NT2/D1 (cell line): ENCODE measurements at places on chromosomes 3 and 15.

- no peak for DNase-seq
Measured at GRCh38 chr3:63456901-63457300, 178.8 kb downstream of the SYNPR start.

- DNase-seq = no peak
Measured at GRCh38 chr15:76391847-76392246, 55.3 kb downstream of the ISL2 start.

GRCh38 chr3:27357665-27358258 lies 11.4 kb downstream of the NEK10 start:
- peak; percentile 69 for DNase-seq

- DNase-seq = no peak
Measured at GRCh38 chr15:66425837-66426236, 39.1 kb downstream of the MAP2K1 start.

- no peak for DNase-seq
Measured at GRCh38 chr3:29070959-29071634, 209.8 kb upstream of the RBMS3 start.

- DNase-seq = no peak
Measured at GRCh38 chr3:58022490-58022889, 14.3 kb downstream of the FLNB start.

- no peak for DNase-seq
Measured at GRCh38 chr3:13714251-13714916, 165.5 kb downstream of the FBLN2 start.

DNA sequence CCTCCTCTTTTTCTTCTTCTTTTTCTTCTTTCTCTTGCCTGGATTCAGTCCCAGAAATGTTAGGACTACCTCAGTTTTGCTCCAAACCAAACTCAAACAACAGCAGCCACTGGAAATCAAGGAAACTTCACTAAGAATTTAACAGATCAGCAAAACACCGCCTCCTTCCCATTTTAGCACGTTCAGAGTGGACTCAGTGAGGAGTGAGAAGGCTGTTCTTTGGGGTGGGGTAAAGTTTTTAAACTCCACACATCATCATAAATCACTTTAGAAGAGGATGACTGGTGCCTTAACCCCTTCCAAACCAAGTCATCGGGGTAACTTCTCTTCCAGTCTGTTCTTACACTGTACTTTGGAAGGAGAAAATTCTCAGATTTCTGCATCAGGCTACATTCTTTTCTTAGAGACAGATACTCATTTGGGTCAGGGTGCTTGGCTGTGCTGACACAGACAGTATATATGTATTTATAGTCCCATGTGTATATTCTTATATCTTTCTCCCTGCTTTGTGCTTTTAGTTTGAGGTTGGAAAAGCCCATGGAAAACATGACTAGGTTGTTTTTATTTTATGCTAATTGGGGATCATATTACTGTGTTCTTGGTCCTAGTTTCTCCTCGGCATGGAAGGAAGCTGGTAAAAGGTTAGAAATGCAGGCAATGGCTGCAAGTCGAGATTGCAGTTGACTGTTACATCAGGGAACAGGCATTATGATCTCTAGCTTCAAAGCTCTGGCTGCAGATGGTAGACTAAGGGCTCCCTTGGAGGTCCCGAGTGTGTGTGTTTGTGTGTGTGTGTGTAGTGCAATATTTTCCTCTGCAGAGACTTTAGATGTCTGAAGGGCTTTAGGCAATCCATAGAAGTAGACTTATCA lies at the start of gene CCDC80:
CCDC80 (minus strand) TSS at position 214 of the 872 bp plus-strand sequence. CDS start 1,238 bp downstream, outside the sequence.
- DNase-seq = no peak

GRCh38 chr3:52253314-52254304 lies 8.1 kb downstream of the PPM1M start:
- no peak for DNase-seq

GRCh38 chr15:78875107-78875914 lies 2.6 kb downstream of the MORF4L1 start:
- no peak for DNase-seq

DNA sequence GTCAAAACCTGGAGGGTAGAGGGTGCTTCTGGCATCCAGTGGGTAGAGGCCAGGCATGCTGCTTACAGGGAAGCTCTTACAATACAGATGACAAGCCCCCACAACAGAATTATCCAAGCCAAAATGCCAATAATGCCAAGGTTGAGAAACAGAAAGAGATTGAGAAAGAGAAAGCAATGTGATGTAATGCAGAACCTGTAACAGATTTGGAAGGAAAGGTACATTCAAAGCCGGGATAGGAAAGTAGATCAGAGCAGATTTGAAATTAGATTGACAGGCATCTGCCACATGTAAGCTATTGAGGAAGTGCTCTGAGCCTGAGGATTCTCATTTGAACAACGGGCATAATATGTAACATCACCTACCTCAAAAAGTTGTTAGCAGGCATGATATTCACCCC lies 157.9 kb downstream of the FHIT start:
- DNase-seq = no peak

GRCh38 chr3:172137287-172138192 lies 98.2 kb downstream of the FNDC3B start:
- DNase-seq = no peak

- no peak for DNase-seq
Measured at GRCh38 chr3:170852324-170852723, 17.7 kb downstream of the RPL22L1 start.

DNA sequence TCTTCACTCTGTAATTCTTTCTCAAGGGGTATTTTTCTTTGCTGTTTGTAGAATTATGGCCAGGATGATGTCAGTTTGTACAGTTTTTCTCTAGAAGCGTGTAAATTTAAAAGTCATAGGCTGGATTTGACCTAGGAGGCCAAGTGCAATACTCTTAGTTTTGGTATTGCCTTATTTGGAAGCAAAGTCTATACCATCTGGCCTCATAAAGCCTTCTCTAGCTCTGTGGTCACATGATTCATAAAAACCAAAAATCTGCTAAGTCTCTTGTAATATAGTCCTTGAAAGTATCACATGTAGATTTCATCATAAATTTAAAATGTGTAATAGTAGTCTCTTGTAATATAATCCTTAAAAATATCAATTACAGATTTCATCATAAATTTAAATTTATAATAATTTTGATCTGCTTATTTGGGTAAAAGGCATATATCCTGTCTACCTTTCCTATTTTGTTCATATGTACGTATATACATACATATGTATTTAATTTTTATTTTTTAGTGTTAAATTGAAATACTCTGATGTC lies 25.6 kb downstream of the TEX9 start:
- DNase-seq = no peak

GRCh38 chr3:61669668-61670299 lies 108.4 kb downstream of the PTPRG start:
- DNase-seq = no peak

- no peak for DNase-seq
Measured at GRCh38 chr3:187112934-187113793, 26.1 kb downstream of the RPL39L start.

DNA sequence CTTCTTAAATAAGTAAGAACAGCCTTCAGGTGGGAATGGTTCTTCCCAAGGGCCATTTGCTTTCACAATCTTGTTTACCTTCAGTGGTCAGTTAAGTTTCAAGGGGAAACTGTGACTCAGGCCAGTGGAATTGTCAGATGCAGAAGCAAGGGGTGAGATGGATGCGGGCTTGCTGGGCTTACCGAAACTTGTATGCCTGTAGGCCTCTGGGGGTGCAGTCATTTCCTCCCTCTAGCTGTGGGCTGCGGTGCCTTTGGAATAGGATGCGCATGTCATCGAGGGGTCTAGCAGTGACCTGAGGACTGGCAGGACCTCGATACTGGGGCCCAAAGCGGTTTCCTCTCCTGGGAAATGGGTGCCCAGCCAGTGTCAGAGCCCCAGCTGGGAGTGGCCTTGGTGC lies 121.6 kb downstream of the EEFSEC start:
- peak; percentile 42 for DNase-seq

DNA sequence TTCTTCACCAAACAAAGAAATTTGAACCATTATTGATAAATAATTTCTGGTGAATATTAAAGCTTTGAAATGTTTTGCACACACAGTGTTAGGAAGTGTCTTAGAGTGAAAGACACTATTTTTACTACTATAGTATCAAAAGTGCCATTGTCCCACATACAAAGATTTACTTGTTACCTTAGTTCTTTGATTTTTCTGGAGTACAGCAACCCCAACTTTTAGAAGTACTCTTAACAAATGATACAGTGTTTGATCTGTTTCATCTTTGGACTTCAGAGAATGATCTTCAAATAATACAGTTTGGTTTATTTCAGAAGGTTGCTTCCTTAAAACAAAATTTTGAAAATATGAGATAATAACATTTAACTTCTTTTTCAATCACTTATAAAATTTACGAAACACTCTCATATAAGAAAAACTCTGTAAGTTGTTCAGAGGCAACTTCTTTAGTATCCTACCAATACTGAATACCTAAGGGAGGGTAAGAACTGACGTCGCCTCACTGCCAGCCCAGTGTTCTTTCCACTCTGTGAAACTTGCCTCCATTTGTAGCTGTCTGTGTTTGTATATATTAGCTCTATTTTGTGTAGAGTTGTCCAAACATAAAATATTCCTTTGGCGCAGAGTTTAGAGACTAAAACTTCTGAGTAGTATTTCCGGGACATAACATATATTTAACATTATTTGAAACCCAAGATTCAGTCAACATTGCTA lies 464.2 kb downstream of the LPP start:
- DNase-seq = no peak

DNA sequence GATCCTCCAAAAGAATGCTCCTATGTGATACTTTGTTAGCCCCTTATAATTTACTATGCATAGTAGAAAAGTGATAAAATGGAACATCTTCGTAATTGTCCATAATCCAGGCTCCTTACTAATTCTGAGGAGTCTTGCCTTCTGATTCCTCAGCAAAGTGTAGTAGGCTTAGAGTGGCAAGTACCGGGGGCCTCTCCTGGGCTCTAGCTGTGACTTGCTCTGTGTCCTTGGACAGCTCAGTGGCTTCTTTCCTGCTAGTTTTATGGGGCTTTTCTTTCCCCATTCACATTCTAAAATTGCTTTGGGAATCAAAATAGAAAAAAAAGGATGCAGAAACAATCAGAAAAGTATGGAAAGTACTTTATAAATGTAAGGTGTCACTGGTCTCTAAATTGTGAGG lies 211.0 kb downstream of the RORA start:
- no peak for DNase-seq

- DNase-seq = no peak
Measured at GRCh38 chr3:33063651-33064051, 33.3 kb downstream of the GLB1 start.

DNA sequence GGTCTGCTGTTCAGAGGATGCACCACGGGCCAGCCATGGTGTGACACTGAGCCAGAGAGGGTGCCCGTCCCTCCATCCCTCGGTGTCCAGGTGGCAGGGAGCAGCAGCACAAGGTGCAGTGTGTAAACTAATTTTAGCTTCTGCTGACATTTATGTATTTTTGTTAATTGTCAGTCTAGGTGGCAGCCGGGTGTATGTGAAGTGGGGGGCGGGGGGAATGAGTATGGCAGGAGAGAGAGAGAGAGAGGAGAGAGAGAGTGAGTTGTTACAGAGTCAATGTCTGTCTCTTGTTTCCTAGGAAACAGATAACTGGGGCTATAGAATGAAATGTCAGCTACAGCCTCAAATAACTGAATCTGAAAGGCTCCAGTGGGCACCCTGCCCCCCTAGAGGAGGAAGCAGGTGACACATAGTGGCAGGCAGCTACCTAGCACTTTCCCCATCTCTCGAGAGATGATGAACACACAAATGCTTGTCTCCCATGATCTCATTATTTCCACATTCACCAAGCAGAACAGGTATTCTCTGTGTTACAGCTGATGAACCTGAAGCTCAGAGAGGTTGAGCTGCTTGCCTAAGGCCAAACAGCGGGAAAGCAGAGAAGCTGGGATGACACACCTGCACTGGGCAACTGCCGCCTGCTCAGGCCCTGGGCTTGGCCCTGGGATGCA lies 24.7 kb downstream of the RASGRF1 start:
- no peak for DNase-seq

- DNase-seq = no peak
Measured at GRCh38 chr15:31069360-31070000, 32.0 kb downstream of the TRPM1 start.

DNA sequence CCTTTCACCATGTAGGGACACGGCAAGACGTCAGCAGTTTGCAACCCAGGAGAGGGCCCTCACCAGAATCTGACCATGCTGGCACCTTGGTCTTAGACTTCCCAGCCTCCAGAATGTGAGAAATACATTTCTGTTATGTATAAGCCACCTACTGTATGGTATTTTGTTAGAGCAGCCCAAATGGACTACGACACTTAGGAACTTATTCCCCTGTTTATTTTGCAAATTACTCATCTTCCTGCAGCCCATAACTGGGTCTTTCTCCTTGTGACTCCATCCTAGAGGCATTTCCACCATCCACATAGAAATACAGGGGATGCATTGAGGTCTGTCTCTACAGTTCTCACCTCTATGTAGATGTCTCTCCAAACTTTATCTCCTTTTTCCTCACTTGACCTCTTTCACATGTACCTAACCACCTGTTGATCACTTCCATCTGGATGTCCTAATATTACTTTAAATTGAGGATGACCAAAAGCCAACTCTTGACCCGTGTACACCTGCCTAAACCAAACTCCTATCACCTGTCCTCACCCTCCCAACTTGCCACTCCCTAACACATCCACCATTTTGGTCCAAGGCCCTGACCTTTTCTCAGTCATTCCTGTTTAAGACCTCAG lies 406.0 kb upstream of the WNT5A start:
- no peak for DNase-seq

GRCh38 chr3:157573780-157574378 lies 70.7 kb upstream of the VEPH1 start:
- DNase-seq = no peak

DNA sequence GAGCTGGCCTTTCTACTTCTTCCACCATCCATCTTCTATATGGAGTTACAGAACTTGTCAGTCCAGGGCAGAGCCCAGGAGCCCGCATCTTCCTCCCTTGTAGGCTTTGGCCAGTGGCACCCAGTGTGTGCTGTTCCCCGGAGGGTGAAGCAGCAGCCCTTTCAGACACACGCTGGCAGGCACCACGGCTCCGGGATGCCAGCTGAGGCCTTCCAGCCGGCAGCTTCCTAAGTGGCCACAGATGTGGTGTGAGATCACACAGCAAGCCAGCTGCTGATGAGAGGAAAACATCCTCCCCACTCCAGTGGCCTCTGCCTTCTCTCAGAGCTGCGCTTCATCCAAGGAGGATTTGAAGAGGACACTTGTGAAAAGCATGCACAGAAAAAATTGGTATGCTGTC lies 24.1 kb downstream of the CRABP1 start:
- DNase-seq = no peak

DNA sequence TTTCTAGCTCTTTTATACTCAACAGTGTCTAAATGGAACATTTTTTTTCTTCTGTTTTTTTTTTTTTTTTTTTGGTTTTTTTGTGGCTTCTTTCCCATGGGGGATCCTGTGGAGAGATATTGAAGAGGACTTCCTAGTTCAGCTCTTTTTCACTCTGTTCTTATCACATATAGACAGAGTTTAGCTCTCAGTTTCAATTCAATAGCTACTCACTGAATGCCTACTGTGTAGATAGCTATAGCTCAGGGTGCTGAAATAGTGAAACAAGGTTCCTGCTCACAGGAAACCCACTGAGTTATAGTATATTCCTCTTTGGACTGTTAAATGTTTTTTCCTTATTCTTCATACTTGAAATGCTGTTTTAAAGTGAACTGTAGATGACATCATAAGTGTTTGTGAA lies 918.8 kb downstream of the CADM2 start:
- no peak for DNase-seq

GRCh38 chr15:53837263-53837662 lies 77.8 kb upstream of the WDR72 start:
- DNase-seq = no peak
